EL (cell line): ENCODE measurements at places on chromosomes 11 and 22.
A peak's percentile ranks its signal among the peaks of the same experiment; 100 is the strongest.

GRCh38 chr11:64453466-64453865 is 94.5 kb downstream of the RPS6KA4 start:
- DNase-seq, result no peak

- DNase-seq, result peak; percentile 55
These were observed 80.2 kb downstream of the PLEKHA7 start for GRCh38 chr11:16933756-16934603.

- no peak for DNase-seq
These were observed 181.0 kb downstream of the CHST1 start for GRCh38 chr11:45484326-45484883.

DNA sequence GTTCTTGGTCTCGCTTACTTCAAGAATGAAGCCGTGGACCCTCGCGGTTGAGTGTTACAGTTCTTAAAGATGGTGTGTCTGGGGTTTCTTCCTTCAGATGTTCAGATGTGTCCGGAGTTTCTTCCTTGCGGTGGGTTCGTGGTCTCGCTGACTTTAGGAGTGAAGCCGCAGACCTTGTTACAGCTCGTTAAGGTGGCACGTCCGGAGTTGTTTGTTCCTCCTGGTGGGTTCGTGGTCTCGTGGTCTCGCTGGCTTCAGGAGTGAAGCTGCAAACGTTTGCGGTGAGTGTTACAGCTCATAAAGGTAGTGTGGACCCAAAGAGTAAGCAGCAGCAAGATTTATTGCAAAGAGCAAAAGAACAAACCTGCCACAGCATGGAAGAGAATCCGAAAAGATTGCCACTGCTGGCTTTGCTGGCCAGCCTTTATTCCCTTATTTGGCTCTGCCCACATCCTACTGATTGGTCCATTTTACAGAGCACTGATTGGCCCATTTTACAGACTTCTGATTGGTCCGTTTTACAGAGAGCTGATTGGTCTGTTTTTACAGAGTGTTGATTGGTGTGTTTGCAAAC is 27.1 kb upstream of the NXPE2 start:
- DNase-seq, result no peak

DNA sequence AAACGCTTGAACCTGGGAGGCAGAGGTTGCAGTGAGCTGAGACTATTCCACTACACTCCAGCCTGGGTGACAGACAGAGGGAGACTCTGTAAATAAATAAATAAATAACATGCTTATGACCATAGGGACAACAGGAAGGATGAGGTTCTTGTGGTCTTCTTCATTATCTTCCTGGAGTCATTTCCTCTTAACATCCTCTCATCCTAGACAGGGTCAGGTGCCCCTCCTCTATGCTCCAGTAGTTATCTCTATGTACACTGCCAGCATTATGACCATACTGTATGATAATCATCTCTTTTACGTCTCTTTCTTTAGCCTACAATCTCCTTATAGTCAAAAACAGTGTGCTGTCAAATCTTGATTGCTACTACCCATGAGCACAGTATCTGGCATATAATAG is 17.7 kb downstream of the RAB30 start:
- no peak for DNase-seq

- DNase-seq, result no peak
These were observed 1.7 kb downstream of the SHISA8 start for GRCh38 chr22:41913040-41913719.
